ENCODE measurements at places on chromosomes 2 and 18.
A peak's percentile ranks its signal among the peaks of the same experiment; 100 is the strongest.

DNA sequence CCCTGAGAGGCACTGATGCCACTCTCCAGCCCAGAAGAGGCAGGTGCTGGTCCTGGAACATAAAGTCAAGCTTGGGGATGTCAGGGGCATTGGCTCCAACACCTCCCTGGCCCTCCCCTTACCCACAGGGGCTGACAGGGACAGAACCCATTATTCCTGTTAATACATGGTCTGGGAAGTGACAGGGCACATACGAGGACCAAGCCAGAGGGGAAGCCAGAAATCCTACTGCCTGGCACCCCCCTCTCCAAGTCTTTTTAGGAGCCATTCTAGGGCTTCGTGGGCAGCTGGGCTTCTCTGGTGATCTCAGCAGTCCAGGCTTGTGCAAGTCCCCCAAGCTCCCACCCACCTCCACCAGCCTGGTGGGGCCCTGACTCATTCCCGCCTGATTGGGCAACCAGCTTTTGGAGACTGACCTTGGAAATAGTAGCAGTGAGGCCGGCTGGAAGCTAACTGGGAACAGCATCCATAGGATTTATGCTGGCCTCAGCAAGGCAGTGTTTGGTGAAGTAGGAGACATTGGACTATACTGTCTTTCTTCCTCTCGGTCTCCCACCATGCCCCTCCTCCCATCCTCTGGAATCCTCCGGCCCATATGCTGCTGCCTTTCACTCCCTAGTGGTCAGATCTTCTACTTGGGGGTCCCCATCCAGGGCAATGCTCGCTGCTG, 86.4 kb upstream of the HK2 start:
- no peak for DNase-seq

DNA sequence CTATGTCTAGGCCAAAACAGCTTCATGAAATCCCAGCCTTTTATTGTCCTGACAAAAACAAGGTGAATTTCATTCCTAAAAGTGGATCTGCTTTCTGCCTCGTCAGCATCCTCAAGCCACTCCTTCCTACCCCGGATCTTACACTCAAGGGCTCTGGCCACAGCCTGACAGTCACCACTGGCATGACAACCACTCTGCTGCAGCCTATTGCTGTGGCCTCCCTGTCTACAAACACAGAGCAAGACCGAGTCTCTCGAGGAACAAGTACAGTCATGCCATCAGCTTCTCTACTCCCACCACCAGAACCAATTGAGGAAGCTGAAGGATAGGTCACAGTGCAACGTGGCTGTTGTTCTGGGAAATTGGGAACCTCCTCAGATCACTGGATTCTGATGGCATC, 106.1 kb downstream of the ICA1L start:
- DNase-seq: no peak

DNA sequence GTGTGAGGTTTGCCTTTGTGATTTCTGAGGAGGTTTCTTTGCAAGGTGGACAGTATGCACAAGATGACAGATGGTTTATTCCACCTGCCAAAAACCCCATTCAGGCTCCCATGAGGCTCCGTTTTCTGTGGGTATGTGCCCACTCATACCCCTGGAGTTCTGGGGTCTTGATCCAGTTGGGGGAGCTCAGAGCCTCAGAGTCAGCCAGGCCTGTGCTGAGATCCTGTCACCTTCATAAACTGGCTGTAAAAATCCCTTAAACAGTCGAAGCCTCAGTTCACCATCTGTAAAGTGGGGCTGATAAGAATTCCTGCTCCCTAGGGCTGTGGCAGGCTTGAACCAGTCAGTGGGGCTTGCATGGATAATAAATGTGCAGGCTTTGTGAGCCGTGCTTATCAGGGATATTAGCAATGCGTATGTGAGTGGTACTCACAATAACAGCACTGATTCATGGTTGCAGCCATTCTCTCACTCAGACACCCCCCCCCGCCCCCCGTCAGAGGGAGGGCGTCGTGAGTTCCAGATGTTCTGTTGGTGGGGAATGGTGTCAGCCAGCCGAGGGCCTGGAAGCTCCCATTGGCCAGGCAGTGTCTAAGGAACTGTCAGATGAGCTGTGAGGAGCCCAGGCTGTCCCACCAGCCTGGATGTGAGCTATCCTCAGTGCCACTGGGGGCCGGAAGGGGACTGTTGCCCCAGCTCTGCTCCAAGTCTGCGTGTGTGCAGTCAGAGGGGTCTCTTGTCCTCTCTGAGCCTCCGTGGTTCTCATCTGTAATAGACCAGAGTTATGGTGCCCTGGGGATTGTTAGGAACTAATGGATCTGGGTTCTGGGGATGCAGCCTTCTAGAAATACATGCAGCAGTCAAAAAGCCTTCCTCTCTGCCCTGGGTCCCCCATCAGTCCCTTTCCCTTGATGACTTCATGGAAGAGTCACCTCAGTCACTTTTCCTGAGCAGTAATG, 51.7 kb downstream of the KCNIP3 start:
- DNase-seq: no peak

- peak; percentile 67 for DNase-seq
Measured at GRCh38 chr2:160371251-160372009, 122.2 kb downstream of the RBMS1 start.

- no peak for DNase-seq
Measured at GRCh38 chr2:216069028-216069427, 12.6 kb downstream of the PECR start.

- no peak for DNase-seq
Measured at GRCh38 chr2:170298115-170298514, 120.2 kb downstream of the MYO3B start.

DNA sequence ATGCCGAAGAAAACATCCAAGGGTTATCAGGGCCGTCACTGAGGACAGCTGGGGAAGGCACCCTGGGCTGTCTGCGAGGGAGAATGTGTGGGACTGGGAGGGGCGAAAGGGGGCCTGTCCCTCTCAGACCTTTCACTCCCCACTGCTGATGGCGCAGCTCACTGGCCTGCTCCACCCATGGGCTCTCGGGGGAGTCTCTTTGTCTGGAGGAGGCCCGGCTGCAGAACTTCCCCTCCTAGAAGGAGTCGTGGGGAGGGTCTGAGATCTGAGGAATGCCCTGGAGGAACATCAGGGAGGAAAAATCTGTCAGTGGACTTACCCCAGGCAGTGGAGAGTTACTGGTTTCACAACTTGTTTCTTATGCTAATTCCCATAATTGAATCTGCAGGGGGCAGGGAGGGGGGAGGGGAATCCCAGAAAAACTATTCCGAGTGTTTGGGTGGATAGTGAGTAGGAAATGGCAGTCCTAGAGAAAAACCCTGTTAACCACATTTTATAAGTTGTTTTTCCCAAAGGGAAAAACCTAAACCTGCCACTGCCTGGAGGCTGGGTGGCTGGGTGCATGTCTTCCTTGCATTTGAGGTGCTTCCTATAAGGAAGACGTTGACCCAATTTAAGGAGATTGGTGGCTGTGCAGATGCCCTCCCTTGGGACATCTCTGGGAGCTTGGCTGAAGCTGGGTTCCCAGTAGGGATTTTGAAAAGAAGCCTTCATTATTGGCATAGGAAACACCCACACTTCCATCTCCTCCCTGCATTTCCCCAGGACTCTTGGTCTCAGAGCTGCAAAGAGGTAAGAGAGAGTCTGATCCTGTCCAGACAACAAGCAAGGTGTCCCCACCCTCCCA, 11.7 kb upstream of the SEMA4C start:
- no peak for DNase-seq

DNA sequence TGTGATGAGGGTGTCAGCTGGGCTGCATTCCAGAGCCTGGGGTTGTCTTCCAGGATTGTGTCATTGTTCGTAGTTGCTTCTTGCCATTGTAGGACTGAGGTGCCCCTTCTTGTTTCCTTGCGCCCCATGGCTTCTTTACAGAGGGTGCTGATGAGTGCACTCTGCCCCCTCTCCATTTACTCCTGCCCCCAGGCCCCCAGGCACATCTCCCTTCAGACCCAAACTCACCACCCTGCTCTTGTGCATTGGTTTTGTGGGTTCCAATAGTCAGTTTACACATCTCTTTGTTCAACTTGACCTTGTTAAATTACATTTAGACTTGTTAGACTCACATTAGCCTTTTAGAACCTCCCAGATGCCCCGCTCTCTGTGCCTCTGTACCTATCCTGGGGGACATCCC, 33.1 kb downstream of the HJURP start:
- no peak for DNase-seq

DNA sequence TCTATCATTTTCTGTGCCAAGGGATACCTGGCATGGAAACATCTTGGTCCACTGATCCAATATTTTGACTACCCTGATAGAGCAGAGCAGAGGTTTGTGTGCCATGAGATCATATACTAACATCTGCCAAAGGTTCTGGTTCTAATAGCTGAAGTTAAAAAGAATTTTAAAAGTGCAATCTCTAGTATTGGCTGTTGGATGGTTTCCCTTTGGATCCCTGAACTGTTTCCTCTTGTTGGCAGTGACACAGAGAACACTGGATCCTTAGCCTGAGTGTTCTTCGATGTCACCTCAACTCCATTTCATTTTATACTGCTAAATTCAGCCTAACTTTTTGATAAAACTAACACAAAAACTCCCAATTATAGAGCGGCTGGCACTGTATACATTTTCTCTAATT, 169.3 kb upstream of the FBXO11 start:
- DNase-seq: no peak

DNA sequence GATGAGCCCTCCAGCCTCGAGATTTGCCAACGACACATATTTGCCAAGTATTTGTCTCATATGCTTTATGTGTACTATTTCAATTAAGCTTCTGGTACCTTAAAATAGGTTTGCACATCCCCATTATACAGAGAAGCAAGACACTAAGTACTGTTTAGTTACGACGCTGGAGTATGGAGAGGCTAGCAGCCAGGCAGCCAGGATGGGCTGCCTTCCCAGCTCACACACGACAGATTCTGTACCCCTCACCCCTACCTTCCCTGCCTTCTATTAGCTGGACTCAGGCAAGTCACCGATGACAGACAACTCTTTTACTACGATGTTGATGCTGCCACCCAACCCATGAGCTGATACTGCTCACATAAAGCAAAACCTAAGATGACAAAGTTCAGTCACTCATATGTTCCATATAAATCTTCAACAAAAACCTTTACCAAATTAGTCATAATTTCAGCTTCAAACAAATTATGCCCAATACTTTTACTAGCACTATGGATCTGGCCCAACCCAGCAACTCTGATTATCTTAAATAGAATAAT, 17.0 kb downstream of the PDIA6 start:
- no peak for DNase-seq

DNA sequence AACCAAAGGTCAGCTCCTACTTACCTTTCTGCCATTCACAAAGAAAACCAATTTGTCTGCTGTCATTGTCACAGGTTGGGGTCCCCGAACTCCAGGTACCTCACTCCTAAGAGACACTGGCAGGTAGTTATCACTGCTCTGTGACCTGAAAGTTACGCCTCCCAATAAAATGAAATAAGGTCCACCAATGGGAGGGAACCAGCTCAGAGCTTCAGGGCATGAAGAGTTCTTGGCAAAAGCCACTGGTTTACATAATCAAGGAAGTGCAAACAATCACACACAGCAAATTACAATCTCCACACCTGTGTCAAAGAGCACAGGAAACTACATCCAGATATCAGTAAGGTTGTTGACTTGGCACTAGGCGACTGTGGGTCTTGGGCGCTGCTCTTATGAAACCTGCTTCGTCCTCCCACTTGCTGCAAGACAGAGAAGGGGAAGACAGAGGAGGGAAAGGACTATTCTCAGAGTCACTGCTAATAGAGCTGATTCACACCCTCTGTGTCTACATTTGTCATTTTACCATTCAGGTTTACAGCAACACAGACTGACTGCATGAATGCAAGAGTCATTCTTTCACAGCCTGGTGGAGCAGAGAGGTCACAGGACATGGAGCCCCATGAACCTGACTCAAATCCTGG, at the start of gene XDH:
XDH (minus strand) TSS at position 142 of the 641 bp plus-strand sequence; CDS start at position 66, 76 bp downstream.
- no peak for DNase-seq

DNA sequence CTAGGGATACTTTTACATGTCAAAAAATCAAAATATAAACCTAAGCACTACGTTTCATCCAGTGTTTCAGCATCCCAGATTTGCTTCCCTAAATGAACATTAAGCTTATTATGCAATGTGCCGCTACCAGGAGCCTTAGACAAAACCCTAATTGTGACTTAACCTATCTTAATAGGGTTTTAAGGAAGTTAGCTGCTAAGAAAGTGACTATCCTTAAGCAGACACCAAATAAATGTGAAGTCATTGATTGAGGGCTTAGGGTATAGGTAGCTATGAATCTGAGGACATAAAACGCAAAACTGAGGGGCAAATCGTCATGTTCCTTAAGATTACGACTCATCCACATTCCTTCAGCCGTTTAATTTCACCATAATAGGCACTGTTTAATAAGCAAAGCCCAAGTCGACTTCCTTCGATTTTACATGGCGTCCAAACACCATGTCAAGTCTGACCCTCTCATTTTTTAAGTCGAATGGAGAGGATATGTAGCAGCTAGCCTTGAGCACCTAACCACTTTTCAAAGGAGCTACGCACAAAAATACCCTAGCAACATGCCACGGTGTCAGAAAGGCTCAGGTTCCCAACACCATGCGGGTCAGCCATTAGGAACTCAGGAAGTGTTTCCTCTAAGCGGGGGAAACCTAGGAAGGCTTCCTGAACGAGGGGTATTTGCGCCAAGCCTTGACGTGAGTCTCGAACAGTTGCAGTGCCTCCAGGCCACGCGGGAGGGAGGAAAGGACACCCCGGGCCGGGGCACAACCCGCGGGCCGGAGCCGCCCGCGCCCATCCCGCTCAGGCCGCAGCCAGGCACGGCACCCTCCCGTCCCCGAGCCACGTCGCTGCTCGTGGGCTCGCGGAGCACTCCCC, 1.0 kb downstream of the HDLBP start:
- DNase-seq: no peak

All from CMK (cell line).